ENCODE measurements at places on chromosomes 4 and X.
A peak's percentile ranks its signal among the peaks of the same experiment; 100 is the strongest.

- DNase-seq = no peak
These were observed 43.2 kb upstream of the RBM47 start for GRCh38 chr4:40672528-40673522.

DNA sequence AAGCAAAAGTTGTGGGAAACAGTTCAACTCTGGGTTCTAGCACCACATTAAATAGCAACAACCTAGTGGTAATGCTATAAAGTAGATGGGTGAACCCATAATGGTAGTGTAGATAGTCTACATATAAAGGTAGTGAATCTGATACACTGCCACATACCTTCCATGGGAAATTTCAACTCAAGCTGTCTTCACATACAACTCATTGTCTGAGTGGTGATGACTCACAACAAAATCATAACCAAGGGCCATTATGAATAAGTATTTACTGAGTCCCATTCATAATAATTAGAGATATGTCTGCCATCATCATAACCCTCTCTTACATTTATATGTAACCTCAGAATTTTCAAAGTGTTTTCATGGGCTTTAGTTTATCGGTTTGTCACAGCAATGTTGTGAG lies 34.8 kb downstream of the EGF start:
- no peak for DNase-seq

- no peak for DNase-seq
These were observed 216.0 kb upstream of the FTHL17 start for GRCh38 chrX:31287861-31288260.

- DNase-seq = no peak
These were observed 7.4 kb downstream of the CFAP97 start for GRCh38 chr4:185196437-185196836.

DNA sequence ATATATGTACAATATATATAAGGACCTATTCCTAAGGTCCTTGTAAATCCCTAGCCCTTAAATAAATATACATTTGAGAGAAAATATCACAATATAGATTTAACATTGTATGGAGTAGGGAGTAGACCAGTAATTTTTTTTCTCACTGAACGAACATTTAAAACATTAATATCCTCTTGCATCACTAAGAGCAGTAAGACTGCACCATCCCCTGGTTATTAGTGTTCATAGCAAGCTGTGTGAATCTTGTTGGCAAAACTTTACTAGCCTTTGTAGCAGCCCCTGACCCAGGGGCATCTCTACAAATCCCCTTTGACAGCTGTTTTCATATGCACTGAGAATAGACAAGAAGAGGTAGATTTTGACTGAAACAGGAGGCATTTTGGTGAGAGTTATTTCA lies 146.5 kb downstream of the IL1RAPL2 start:
- peak; percentile 12 for DNase-seq

DNA sequence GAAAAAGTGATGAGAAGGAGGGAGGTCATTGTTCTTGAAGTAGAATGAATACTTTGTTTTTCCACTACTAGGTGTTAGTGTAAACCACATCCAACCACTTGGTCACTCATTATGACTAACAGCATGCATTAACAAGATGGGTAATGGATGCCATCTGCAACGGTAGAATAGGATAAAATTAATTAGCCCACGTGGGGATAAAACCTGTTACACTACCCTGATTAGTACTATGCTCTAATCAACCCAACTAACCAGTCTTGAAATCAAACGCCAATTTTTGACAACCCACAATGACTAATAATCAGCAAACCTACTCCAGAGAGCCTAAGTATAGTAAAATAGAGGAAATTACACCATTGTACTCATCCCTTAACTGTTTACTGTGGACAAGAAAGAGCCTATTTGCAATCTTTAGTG lies 93.4 kb upstream of the MCF2 start:
- DNase-seq = no peak

GRCh38 chr4:145351922-145352321 lies 129.7 kb upstream of the SMAD1 start:
- DNase-seq = no peak

GRCh38 chr4:7389101-7389701 lies 45.5 kb downstream of the PSAPL1 start:
- no peak for DNase-seq

DNA sequence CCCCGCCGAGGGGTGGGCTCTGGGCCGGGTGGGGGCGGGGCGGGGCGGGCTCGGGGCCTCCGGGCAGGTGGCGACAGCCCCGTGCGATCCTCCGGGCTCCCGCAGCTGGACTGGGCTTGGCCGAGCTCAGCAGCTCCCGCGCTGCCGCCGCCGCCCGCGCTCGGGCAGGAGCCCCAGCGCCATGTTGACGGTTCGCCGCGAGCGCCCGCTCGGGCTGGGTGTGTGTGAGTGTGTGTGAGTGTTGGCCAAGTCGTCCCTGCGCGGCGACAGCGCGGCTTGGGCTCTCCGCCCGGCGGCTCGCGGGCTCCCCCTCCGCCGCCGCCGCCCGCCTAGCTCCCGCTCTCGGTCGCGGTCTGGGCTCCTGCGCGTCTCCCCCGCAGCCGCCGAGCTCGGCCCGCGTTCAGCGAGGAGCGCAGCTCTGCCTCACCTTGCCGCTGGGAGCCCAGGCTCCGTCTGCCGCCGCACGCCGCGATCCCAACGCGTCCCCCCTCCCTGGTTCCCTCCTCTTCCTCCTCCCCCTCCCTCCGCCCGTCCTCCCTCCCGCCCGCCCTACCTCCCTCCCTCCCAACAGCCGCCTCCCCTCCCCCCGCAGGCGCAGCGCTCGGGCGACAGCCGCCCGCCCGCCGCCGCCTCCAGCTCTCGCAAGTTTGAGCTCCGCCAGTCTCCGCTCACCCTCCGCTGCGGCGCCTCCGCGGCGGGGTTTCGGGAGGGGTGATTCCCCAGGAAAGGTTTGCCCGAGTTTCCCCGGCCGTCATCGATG lies at the start of gene BCOR:
Gene BCOR, minus strand, starts transcription at position 455 of the 760 bp plus-strand sequence. CDS start 20,029 bp downstream, outside the sequence.
- DNase-seq = peak; percentile 32

- no peak for DNase-seq
These were observed 21.9 kb downstream of the TKTL1 start for GRCh38 chrX:154317391-154317995.

DNA sequence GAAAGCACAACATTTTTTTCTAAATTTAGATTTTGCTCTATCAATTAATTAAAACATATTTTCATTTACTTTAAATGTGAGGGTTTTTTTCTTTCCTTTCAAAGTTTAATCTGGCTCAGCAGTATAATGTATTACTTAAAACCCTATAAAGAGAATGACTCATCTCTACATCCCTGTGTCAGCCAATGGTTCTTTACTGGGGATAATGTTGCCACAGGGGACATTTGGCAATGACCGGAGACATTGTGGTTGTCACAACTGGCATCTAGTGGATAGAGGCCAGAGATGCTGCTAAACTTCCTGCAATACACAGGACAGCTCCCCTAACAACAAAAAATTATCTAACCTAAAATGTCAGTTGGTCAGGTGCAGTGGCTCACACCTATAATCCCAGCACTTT lies 53.8 kb downstream of the SYNPO2 start:
- DNase-seq = no peak

DNA sequence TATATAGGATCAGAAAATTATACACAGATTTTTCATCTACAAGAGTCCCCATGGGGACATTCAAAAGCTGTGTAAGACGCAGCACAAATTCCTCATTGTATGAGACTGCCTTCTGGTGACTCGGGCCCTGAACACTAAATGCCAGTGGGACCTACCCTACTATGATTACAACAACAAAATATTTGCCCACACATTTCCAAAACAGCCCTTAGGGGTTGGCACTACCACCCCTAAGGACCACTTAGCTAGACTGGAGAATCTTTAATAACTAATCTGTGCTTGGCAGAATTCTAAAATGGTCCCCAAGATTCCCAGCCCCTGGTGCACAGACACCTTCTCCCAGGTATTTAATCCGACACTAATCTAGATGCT lies 29.1 kb downstream of the UCHL1 start:
- DNase-seq = no peak

DNA sequence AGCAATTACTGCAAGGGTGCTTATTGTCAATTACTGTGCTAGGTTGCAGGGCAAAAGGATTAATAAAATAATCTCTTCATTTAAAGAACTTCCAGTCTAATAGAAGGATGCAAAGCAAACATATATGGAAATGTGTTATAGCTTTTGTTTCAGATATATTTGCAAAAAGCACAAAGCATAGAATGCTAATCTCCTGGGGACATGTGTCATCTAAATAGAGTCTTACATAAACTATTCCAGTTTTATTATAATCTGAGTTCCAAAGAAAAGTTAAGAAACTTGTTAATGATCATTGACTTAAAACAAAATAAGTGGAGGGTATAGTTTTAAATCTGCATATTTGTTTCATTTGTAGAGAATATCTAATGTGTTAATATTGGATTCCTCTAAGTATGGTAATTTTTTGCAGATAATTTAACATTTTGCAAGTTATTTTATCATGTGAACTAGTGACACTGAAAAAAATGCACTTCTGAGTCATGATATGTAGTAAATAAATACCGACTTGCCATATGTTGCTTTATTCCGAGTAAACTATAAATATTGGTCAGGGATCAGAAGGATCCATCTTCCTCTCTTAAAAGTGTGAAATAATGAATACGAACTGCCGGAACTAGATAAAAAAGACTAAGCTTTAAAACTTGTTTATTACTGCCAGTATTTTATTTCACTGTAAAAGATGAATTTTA lies 231.9 kb upstream of the FAT4 start:
- DNase-seq = no peak

GRCh38 chr4:113040793-113041192 lies 8.7 kb upstream of the ANK2 start:
- no peak for DNase-seq

GRCh38 chrX:140040386-140040785 lies 75.1 kb upstream of the CXorf66 start:
- no peak for DNase-seq

DNA sequence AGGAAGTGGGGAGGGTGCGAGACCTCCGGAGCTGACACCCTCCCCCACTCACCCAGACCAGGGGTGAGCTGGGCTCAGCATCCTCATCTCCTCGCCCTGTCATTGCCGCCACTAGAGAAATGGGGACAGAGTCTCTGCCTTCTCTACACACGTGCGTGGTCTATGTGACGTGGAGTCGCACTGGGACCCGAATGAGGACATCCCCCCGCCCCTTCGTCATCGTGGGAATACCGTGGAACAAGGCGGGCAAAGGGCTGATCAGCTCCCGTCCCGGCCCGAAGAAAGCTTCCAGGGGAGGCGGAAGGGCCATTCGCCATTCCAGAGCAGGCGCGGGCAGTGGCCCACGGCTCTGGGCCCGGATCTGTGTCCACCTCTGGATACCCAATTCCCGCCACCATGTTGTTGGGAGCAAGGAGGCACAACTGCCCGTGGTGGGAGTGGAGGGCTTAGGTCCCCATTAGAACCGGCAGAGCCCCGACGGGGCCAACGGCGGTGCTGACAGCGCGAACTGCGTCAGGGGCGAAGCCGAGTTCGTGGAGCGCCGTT lies 12.0 kb downstream of the HMX1 start:
- no peak for DNase-seq

DNA sequence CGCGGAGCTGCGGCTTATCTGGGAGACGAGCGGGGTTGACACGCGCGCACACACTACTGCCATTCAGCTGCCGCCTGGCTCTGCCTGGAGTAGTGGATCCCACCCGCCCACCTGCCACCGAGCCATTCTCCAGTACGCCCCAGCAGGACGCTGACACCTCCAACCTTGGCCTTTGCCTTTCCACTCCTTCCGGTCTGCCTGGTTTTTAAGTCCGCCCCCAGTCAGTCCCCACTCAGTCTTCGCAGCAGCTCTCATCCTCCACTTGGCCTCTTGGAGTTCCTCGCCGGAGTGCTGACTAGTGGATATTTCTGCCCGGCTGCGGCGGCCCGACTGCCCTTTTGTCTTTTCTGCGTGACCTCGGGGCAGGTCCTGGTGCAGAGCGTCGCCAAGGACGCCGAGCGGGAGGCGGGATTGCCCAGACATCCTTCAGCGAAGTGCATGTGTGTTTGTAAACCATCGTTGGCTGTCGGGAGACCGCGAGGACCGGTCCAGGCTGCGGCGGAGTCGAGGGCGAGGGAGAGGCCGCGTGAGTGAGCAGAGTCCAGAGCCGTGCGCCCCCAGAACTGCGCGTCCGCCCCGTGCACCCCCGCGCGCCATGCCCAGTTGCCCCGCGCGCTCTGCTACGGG lies 1.1 kb downstream of the SLIT2 start:
- no peak for DNase-seq

GRCh38 chrX:38886112-38886511 lies 84.9 kb downstream of the MID1IP1 start:
- no peak for DNase-seq

DNA sequence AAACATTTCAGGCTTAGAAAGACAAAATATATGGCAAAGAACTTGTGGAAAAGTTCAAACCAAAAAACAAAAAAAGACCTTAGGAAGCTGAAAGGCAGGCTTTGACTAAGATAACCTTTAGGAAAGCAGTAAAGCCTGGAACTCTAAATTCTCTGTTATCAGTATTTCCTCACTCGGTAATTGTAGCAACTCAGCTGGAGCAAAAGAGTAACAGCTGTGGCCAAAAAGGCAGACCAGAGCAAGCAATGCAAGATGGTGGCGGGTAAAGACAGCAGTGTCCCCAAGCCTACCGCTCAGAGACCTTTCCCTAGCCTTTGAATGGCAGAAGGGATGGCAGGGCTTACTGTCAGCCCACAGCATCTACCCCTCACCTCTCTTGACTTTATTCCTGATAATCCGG lies 63.1 kb upstream of the KLHL13 start:
- DNase-seq = no peak

- DNase-seq = no peak
These were observed 93.9 kb downstream of the NSUN7 start for GRCh38 chr4:40843696-40844095.

GRCh38 chr4:111959222-111959621 lies 186.0 kb upstream of the FAM241A start:
- DNase-seq = no peak

- no peak for DNase-seq
These were observed 64.8 kb downstream of the ADRA2C start for GRCh38 chr4:3830774-3831528.

- DNase-seq = no peak
These were observed 17.8 kb upstream of the CPEB2 start for GRCh38 chr4:14984448-14984847.

DNA sequence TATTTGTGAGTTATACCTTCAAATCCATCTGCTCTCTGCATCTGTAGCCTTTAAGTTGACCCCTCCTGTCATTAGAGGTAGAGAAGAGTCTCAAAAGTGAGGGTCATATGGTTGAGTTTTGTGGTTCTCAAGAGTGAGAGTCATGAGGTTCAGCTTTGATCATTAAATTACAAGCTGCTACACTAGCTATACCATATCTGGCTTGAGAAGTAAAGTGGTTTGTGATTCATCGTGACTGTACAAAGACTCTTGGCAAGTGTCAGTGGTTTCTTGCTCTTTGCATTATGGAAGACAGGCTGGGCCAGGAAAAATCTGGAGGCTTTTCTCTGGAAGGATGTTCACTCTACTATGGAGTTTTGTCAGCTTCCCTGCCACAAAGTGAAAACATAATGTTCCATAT lies 170.6 kb downstream of the ZC4H2 start:
- DNase-seq = no peak

- no peak for DNase-seq
These were observed 275.6 kb upstream of the HS3ST1 start for GRCh38 chr4:11704186-11704830.

DNA sequence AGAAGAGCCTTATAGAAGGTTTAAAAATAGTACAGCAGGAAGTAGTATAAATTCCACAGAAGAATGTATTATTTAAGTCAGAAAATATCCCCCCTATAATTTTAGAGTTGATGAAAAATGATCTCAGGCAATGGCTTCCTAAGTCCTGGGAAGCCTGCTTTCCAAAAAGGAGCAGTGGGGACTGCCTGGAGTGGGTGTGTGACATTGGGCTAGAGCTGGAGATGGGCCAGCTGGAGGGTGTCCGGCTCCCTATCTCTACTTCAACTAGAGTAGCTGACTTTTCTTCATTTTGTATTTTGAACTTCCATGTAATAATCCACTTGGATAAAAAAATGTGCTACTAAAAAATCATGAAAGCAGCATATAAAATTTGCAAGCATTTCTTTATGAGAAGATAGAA lies 253.9 kb downstream of the ANK2 start:
- DNase-seq = no peak
